ENCODE measurements at places on chromosomes 2 and 18.

- DNase-seq = no peak
Observed at GRCh38 chr2:37802899-37803379, 122.1 kb upstream of the RMDN2 start.

GRCh38 chr2:205482399-205483081, 199.8 kb upstream of the NRP2 start:
- DNase-seq = no peak

DNA sequence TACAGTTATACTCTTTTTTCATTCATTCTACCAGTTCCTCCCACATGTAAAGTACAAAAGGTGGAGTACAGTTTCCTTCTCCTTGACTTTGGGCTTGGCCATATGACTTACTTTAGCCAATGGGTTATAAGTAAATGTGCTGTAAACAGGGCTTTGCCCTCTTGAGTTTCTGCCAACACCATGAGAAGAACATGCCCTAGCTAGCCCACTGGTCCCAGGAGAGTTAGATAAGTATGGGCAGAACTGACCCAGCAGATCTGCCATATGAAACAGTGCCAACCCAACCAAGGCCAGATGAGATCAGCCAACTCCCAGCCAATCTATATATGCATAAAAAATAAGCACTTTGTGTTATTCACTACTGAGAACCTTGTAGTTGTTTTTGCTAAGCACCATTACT, 25.5 kb downstream of the ZC3H8 start:
- DNase-seq = no peak

- DNase-seq = no peak
Observed at GRCh38 chr2:64311191-64311910, 142.6 kb upstream of the LGALSL start.

DNA sequence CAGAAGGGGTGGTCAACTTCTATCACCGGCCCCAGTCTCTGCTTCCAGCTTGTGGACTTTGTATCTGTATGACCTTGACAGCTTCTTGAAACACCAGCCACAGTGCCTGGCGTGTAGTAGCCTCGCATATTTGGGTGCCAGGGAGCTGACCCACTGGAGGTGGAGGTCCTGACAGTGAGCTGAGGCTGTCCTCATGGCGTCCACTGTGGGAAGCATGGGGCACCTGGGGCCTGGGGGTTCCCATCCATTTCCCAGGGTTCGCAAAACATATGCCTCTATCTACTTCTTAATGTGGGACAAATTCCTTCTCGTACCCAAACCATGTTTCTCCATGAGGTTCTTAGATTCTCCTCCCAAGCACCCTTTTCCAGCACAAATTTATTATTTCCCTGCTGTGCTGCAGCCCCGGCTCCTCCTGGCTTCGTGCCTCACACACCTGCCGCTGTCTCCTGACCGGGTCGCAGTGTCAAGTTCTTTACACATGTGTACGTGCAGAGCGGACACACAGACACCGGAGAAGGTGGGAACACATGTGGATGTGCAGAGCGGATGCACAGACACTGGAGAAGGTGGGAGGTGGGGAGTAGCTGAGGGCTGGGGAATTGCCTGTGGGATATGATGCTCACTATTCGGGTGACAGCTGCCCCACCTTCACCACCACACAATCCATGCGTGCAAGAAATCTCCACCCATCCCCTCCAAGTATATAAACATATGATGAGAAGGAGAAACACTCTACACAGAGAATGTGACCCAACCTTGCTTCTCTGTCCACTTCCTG, 23.4 kb downstream of the TMEM18 start:
- no peak for DNase-seq

DNA sequence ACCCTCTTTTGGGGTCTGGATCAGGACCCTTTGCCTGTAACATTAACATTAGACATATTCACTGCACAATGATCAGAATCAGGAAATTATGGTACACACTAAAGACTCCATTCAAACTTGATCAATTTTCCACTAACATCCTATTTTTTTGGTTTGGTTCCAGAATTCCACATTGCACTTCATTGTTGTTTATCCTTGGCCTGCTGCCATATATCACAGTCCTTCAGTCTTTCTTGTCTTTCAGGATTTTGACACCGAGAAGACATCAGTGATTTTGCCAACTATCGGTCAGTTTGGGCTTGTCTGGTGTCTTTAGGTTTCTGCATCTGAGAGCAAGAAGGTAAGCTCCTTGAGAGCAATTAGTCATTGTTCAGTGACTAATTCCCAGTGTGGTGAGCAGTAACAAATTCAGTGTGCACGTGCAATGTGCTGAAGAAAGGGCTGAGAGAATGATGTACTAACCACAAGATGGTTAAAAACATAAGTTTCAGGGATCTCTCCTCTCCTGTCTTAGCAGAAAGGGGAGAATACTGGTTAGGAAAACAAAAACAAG, 23.5 kb downstream of the MARCHF4 start:
- DNase-seq = no peak

DNA sequence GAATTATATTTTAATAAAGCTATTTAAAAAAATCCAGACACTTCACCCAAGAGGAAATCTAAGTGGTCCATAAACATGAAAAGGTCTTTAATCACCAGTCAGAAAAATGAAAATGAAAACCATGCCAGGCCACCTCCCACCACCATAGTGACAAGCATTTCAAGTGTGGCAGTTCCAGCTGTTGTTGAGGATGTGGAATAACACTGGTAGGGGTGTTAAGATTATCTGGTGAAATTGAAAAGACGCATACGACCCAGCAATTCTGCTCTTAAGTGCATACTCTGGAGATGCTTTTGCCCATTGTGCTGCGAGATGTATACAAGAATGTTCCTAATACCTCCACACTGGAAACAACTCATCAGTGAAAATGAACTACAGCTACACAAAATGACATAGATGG, 82.2 kb downstream of the MSH2 start:
- DNase-seq = no peak

GRCh38 chr2:239735829-239736357, 289.2 kb downstream of the NDUFA10 start:
- DNase-seq = no peak

GRCh38 chr2:23360571-23361125, 24.3 kb upstream of the KLHL29 start:
- no peak for DNase-seq

DNA sequence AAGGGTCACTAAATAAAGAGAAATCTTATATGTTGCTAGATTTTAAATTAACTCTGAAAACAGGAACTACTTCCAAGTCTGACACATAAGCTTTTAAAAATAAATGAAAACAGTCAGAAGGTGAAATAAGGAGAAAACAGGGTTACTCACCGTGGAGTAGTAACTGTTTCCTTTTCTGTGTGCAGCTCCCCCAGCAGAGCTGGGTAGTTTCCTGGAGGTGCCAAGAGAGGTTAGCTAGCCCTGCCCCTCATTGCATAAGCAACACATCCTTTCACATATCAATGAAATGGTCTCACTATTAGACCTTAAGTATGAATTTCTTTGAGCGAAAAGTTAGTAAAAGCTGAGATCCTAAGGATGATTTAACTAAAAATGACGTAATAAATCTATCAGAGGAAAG, 54.0 kb upstream of the GPR75 start:
- DNase-seq = peak; percentile 18
